ENCODE measurements at places on chromosomes 13 and 19.

- DNase-seq = no peak
Observed at GRCh38 chr19:35205733-35206323, 22.7 kb downstream of the FAM187B start.

DNA sequence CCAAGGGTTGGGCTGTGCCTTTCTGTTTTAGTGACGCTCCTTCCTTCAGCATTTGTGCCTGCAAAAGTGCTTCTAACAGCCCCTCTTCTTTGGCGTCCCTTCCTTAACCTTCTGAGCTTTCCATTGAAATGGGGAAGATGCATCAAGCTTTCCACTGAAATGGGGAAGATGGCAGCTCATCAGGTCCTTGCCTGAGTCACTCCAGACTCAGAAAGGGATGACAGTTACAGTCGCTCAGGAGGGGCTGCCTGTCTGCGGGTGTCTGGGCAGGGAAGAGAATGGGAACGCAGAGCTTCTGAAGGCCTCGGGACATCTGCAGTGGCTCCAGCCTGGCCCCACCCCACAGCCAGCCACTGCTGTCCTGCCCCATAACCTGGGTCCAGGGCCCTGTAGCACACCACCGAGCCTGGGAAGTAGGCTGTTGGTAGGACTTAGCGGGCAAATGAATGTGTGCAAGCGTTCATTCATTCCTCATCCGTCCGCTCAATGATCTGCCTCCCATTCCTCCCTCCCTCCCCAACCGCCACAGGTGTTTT is 9.8 kb downstream of the AP1M1 start:
- no peak for DNase-seq

- peak; percentile 28 for DNase-seq
Observed at GRCh38 chr19:3852614-3853254, 16.1 kb downstream of the ZFR2 start.

DNA sequence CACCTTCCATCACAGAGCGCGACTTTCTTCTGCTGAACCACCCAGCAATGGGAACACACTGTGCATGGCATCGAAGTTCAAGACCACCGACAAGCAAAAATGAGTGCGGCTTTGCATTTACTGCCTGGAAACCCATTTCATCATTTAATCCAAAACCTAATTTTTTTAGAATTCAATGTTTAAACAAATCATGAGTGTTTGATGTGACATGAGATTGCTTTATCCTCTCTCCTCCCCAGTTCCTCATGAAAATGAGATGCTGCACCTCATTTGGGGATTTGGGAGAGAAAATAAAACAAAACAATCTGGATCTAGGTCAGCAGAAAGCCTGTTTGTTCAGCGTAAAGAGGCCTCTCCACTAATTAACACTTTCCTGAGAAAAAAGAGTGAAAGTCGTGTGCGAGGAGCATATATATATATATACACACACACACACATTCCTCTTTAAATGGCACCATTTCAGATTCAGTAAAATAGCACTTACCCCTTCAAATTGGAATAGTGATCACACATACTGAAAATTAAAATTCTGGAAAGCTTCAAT is 126.2 kb downstream of the DCT start:
- no peak for DNase-seq

GRCh38 chr19:17834350-17835181 is 13.2 kb downstream of the JAK3 start:
- no peak for DNase-seq

All from activated gamma-delta T cell treated with anti-CD3 and anti-CD28 coated beads, Interleukin-2, amount 50 U/mL, for 16 hours (primary cell).